Stimulated activated CD4-positive, alpha-beta T cell treated with anti-CD3 and anti-CD28 coated beads, TNF-alpha, amount 100 ng/mL, for 1 hour (primary cell): ENCODE measurements at places on chromosomes 5 and 9.
A peak's percentile ranks its signal among the peaks of the same experiment; 100 is the strongest.

DNA sequence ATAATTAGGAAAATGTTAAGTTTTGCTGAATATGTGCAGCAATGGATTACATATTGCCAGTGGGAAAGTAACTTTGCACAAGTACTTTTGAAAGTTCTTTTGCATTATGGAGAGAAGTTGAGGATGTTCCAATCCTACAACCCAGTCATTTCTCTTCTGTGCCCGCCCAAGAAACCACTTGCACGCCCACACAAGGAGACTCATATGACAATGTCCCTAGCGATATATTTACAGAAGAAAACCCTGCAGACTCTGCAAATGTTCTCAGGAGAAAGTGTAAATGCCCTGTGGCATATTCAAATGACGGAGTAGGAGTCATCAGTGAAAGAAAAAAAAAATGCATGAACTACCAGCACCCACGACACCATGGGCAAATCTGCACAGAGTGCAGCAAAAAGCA, 356.5 kb downstream of the CTNND2 start:
- DNase-seq = no peak

DNA sequence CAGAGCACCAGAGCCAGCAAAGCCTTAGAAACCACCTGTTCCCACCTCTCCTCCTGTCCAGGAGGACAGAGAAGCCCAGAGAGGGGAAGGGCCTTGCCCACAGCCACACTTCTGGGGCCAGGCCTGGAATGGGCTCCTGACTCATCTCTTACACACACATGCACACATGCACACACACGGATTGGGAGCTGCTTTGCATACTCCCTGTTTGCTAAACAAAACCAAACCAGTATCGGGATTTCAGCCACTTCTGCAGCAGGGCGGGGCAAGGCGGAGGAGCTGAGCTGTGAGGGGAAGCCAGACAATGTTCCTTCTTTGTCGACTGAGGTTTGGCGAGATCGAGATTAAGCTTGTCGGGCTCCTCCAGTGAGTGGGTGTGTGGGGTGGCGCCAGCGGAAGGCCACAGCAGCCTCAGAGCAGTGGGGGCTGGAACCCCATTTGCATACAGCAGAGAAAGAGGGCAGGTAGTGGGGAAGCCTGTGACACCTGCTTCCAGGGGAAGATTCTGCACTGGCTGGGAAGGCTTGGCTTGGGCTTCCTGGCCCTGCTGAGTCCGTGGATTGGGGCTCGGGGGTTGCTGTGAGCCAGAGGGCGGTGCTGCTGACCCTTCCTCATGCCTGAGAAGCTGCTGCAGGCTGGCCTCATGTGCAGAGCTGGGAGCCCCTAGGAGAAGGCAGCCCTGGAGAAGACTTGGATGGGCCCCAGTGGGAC, 16.1 kb downstream of the GFI1B start:
- DNase-seq = no peak

- DNase-seq = no peak
These were observed 91.4 kb upstream of the PAPPA start for GRCh38 chr9:116062206-116062550.

- DNase-seq = no peak
These were observed 61.1 kb downstream of the GRIA1 start for GRCh38 chr5:153551537-153552079.

GRCh38 chr5:134113902-134114875, at the start of gene TCF7:
Gene TCF7 (plus strand): TSS chr5:134114681. CDS start chr5:134114907, 226 bp downstream.
- DNase-seq = peak; percentile 56

DNA sequence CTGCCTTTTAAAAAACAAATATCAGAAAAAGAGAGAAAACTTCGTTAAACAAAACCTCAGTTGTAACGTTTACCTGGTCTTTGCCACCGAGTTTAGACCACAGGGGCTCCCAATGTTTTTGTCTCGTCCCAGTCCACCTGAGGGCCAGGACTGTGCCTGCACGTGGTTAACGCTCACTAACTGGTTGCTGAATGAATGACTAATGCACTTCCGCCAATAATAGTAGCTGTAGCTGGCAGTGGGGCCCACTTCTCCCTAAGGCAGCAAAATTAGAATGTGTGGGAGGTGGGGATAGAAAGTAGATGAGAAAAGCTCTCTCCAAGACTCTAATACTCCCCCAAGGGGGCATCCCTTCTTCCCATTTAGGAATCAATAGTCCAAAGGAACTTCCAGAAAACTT, 29.1 kb upstream of the MED27 start:
- no peak for DNase-seq

GRCh38 chr9:36903541-36904435, 130.3 kb downstream of the PAX5 start:
- DNase-seq = no peak

- DNase-seq = no peak
These were observed at the start of gene FST for GRCh38 chr5:53480416-53481158. Gene FST (plus strand): TSS chr5:53480629. CDS start chr5:53480792, 163 bp downstream.

- no peak for DNase-seq
These were observed 456.4 kb upstream of the KLF4 start for GRCh38 chr9:107945961-107946360.

DNA sequence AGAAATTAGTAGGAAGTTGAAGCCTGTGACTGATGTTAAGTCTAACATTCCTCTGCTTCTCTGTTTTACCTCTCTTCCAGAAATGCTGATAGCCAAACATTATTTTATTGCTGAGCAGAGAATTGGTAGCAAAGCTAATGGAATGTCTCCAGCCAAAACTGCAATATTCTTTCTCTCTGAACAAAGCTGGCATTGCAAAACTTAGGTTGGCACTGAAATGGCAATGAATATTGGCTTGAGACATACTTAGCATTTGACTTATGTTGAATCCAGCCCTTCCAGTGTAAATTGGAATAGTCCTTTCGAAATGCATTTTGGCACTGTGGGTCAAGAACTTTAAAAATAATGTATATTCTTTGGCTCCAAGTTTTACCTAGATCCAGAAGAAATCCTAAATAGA, 21.1 kb downstream of the FAF2 start:
- no peak for DNase-seq

- no peak for DNase-seq
These were observed 3.6 kb downstream of the CEP78 start for GRCh38 chr9:78239506-78239905.

DNA sequence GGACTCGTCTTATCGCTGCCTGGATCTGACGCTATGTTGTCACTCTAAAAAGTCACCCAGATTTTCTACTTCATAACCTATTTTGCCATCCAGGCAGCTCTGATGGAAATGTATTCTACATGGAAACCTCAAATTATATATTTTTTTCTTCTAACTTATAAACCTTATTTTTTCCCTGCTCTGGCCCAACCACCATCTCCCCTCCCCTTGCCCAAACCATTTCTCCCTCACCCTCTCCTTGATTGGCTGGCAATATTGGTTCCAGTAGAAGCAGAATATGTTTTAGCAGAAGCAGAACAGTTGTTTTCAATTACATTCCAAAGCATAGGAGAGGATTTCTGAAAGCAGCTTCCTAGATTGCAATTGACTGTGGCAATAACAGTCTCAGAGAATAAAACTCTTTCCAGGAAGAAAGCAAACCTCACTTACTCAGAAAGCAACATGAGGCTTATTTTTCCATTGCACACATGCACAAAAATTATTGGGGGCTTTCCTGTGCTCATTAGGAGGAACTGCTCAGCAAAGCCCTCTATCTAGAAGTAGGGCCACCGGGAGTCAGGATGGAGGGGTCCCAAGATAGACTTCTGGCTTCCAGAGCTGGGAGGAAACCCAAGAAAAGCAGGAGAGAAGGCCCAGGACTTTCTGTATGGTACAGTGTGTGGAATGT, 191.8 kb downstream of the ESM1 start:
- no peak for DNase-seq

DNA sequence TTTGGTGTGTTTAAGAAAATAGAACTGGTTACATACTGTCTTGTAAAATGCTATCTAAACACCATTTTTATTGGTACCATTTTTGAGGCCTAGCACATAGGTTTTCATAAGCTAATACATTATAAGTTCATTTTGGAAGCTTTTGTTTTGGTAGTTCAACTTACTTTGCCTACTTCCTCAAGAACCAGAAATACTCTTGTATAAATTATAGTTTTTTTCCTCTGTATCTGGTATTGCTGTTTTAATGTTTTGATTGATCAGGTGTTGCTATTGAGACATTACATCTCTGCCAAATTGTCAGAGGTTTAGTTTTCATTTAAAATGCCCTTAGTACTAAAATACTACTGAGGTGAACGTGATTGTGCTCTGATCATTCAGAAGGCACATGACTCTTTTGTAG, 90.6 kb upstream of the GRHPR start:
- DNase-seq = no peak

DNA sequence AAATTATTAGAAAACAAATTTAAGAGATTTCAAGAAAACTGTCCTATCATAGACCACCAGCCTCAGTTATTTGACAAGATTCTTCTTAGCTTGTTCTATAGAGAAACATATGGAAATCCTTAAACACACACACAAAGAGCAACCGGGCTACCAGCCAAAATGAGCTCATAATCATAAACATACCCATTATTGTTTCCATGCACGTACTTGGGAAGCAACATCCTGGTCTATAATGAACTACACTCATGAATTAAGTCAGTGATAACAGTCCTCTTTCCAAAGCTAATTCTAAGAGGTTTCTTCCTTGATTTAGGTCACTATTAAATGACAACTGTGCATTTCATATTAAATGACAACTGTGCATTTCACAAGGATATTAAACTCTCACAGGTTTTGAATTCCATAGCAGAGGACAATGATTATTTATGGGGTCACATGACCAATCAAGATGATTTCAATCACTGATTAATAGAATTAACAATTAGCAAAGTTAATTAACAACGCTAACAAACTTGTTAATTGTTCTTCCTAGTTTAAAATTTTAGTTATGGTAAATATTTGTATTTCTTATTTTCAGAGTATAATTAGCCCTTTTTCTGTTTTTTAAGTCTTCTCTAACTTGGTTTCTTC, 77.0 kb downstream of the OXCT1 start:
- DNase-seq = no peak

- no peak for DNase-seq
These were observed 201.0 kb downstream of the EFNA5 start for GRCh38 chr5:107469485-107470294.

GRCh38 chr9:87676976-87677775, 48.7 kb upstream of the CTSL start:
- no peak for DNase-seq

GRCh38 chr5:143435210-143435657, 31.7 kb upstream of the NR3C1 start:
- no peak for DNase-seq

DNA sequence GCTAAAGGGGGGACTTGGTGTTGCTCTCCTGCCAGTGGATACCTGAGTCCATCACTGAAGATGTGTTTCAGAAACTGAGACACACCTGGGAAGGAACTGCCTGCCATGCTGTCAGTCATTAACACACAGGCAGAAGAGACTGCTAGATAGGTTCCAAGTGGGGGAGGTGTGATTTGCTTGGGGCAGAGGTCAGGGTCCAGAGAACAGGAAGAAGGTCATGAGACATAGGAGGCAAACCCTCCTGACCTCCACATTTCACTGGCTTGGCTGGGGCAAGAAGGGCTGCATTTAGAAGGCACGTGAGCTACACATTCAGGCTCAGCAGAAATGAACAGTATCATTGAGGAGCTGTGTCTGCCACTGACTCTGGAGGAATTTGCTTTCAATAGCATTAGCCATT, 215.8 kb downstream of the HSPA4 start:
- no peak for DNase-seq

GRCh38 chr9:91433180-91433579, 9.5 kb upstream of the NFIL3 start:
- DNase-seq = no peak

DNA sequence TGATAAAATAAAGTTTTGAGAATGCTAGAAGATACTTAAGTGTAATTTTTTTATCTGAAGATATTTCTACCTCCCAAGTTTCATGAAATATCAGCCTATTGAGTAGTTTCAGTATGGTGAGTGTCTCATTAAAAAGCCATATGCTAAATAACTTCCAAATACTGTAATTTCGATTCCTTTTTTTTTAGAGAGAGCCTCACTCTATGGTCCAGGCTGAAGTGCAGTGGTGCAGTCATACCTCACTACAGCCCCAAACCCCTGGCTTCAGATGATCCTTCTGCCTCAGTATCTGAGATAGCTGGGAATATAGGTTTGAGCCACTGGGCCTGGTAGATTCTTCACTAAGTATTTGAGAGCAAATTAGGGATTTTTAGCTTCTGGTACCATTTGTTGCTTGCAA, 24.5 kb downstream of the CDC42SE2 start:
- no peak for DNase-seq
